ENCODE measurements at places on chromosomes 6 and 20.

DNA sequence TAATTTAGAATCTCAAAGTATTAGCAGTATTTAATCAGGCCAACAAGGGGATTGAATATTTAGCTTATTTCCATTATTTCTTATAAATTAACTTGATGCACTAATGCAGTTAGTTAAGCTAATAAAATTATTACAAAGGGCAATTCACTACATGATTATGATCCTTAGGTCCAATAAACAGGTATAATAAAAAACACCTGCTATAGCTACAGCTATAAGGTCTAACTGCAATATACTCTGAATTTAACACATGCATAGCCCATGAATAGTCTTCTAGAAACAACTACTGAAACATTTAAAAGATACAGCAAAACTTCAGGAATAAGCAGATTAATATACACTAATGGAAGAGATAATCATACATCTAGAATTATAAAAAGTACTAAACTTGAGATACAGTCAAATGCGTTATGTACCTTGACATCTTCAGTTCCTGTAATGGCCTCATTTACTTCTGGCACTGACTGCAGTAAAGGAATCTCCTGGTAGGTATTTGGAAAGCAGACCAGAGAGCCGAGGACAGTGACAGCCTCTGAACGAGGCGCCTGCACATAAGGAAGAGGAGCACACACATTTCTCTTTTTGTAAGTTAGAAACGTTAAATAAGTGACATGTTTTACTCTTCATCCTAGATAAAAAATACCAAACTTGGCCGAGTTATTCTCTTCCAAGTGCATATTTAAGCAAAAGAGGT lies 168.5 kb downstream of the INSM1 start:
- DNase-seq: no peak

DNA sequence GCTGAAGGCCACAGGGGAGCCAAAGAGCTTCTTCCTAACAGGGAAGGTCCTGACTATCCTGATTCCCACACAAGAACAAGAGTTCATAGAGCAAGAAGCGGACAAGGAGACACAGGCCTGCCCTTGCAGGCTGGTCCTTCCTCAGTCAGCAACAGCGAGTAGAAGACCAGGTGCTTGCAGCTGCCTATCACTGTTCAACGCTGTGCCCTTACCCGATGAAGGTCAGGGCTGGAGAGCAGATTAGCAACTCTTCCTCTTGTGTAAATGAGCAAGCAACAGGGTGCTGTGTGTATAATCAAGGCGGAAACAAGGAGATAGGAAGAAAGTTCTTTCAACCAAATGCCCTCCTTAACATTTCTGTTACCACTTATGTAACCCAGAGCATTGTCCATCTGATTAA lies 115.3 kb upstream of the SPACA1 start:
- no peak for DNase-seq

- peak; percentile 82 for DNase-seq
Measured at GRCh38 chr6:156828280-156828703, 51.1 kb downstream of the ARID1B start.

DNA sequence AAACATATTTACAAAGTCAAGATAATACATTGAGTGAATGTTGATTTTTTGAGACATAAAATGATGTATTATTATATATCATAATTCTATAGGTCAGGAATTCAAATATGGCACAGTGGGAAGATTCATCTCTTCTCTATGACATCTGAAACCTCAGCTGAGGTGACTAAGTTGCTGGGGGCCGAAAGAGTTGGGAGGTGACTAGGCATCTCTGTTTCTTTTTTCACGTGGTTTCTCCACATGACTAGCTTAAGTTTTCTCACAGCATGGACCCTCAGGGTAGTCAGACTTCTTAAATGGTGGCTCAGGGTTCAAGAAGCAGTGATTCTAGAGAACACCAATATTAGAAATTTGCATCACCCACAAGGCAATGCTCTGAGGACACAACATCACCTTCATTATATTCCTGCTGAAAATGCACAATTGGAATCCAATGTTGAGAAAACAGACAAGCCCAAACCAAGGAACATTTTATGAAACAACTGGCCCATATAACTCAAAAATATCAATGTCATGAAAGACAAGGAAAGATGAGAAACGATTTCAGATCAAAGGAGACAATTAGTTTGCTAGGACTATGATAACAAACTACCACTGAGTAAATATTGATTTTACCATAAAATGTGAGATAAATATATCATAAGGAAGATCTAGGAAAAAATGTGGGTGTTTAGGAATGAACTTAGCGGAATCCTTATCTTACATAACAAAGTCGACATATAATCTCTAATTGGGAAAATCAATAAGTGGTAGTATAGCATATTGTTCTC lies 273.3 kb upstream of the IRAK1BP1 start:
- no peak for DNase-seq

DNA sequence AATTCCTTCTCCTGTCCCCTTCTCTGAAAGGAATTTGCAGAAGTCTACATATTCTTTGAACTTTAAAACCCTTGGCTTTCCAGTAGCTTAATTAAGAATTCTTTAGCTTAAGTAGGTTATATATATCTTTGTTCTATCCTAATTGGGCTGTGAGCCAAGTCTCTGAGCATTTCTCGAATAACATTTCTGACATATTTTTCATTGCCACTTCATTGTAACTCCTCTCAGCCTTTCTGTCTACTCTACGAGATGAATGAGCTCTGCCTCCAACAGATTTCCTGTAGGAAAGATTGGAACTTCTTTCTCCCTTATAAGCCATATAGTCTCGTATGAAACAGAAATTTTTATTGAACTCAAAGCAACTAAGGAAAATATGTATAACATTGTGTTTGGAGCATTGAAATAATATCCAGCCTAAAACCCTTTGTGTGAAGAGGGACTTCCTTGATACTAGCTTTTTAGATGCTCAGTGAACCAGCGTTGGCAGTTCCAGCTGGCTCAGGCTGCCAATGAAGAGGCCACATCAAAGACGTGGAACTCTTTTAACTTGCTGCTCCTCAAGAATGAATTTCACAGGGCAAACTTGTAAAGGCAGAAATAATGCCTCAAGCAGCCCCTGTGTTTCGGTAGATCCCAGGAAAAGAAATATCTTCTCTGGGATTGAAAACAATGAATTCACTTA lies 87.7 kb upstream of the NOX3 start:
- no peak for DNase-seq

- DNase-seq: no peak
Measured at GRCh38 chr6:32223258-32224235, at the start of gene NOTCH4. Gene NOTCH4 (minus strand): TSS chr6:32224067. CDS start chr6:32223928, 139 bp downstream.

All from hepatic stellate cell (primary cell).